Stimulated activated CD8-positive, alpha-beta memory T cell treated with anti-CD3 and anti-CD28 coated beads, Interleukin-7, amount 100 ng/mL, for 24 hours (primary cell): ENCODE measurements at places on chromosomes 7 and 10.

DNA sequence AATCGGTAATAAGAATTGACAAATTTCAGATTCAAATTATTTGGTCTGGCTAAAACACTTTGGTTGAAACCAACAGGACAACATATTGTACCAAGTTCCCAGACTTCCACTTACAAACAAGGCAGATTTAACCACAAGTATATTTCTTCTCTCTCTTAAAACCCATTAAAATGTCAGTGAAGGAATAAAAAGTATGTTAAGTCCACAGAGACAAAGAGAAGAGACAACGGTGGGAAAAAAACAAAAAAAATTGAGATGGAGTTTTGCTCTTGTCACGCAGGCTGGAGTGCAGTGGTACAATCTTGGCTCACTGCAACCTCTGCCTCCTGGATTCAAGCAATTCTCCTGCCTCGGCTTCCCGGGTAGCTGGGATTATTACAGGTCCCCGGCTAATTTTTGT lies 16.3 kb downstream of the TM9SF3 start:
- DNase-seq, result no peak

DNA sequence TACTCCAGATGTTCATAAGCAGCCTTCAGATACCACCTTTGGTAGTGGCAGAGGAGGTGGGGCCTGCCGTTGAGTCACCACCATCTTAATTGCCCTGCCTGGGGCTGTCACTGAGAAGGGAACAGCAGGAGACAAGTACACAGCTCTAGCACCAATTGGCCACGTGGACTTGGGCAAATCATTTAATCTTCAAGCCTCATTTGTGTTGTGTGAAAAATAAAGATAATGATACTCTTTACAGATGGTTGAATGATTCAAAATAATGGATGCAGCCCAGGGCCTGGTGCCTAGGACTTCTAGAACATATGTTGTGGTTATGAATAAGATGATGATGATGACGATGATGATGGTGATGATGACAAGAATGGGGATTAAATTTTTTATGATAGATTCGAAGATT lies 111.9 kb upstream of the ADAM12 start:
- no peak for DNase-seq

GRCh38 chr7:12127455-12127854 lies 83.6 kb upstream of the TMEM106B start:
- no peak for DNase-seq

- no peak for DNase-seq
Observed at GRCh38 chr7:35380739-35381224, 126.9 kb upstream of the TBX20 start.

GRCh38 chr10:23496727-23497126 lies 57.9 kb downstream of the OTUD1 start:
- no peak for DNase-seq

- no peak for DNase-seq
Observed at GRCh38 chr10:101892782-101893391, 49.3 kb upstream of the KCNIP2 start.

- DNase-seq, result no peak
Observed at GRCh38 chr7:155544485-155544884, 1.9 kb downstream of the CNPY1 start.

- DNase-seq, result no peak
Observed at GRCh38 chr7:90111-91063, 102.0 kb upstream of the FAM20C start.

GRCh38 chr10:27192284-27192683 lies 37.1 kb downstream of the MASTL start:
- DNase-seq, result no peak

- no peak for DNase-seq
Observed at GRCh38 chr10:103872137-103872931, 17.0 kb upstream of the SH3PXD2A start.

DNA sequence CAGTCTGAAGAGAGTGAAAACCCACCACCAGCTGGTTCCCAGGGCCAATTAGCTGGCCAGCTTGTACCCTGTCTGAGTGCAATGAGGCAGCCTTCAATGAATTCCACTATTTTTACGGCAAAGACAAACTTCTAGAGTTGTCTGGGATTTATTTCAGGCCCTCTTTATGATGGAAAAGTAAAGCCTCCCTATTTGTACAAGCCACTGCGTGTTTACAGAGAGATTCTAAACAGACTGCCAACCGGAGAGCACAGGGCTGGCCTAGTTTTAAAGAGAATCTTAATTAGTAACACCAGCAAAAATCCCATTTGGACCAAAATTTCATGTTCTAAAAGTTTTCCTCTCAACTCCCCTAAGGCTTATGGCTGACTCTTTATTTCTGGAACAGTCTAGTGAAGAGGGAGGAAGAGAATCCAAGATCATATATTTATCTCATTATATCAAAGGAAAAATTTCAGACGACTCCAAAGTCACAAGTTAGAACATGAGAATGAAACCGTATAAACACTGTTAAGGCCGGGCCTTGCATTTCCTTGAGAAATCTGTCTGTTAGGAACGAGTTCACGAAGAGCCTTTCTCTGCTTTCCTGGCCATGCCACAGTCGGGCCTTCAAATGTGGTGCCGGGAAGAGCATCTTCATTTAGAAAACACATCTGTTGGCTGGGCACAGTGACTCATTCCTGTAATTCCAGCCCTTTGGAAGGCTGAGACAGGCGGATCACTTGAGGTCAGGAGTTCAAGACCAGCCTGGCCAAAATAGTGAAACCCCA lies 724.6 kb upstream of the NRP1 start:
- DNase-seq, result no peak

DNA sequence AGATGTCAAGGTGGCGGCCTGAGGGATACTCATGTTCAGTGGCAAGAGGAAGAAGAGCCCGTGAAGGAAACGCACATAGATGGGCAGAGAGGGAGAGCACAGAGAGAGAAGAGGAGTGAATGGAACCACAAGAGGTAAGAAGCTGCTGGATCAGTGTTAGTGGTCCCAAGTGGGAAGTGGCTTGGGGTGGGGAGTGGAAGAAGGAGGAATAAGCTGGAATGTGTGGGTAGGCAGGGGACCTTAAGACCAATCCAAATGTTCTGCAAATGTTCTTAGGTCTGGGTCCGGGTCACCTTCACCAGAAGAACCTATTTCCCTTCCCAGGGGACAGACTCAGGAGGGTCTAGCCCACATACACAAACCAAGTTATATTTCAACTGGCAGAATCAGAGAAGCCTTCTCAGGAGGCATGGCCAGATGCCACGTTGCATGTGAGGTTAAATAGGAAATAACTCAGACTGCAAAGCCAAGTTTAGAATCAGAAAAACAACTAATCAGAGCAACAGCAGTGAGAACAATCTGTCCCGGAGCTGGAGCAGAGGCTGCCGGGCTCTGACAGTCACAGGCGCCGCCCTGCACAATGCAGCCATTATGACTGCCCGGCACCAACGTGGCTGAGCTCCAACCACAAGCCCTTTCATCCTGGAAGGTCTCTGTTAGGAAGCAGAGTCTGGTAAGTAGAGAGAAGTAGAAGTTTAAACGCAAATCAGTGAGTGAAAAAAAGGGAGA lies 78.6 kb upstream of the ARMC3 start:
- DNase-seq, result no peak

DNA sequence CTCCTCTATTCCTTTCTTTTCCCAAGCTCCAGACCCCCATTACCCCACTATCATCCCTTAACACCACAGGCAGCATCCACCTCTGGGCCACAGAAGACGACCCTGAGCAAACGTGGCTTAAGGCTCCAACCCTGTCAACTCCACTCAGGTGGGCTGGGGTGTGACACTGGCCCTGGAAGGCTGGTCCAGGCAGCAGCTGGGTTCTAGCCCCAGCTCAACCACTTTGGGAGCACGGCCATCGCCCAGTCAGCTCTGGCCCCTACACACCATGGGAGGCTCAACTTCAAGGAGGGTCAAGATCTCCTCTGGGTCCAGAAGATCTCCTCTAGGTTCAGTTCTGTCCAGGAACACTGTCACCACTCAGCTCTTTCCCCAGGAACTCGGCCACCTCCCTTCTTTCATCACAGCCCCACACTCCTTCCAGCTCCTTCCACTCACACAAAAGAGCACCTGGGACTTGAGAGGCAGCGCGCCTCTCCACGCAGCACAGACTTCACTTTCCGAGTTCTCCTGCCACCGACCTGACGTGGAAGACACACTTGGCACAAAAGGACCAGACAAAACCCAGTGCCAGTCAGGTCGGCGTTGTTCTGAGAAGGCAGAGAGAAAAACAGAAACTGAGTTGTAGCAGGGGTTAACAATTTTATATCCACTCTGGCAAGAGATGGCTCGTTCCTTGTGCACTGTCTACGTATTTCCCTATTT lies 84.1 kb downstream of the CTBP2 start:
- no peak for DNase-seq

DNA sequence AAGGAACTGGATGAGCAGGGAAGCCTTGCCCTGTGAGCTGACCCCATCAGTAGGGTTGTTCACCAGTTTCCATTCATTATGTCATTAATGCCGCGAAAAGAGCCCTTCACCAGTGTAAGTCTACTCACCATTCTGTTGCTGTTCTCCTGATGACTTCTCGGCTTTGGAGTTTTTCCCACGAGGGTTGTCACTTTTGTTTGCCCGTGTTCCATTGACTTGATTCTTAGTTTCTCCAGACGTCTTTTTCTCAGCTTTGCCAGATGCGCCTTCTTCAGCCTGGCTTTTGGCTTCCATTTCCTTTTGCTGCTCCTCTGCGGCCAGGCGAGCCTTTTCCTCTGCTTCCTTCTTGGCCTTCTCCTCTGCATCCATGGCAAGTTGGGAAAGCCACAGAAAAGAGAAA lies 128.8 kb downstream of the PPP1R17 start:
- no peak for DNase-seq

DNA sequence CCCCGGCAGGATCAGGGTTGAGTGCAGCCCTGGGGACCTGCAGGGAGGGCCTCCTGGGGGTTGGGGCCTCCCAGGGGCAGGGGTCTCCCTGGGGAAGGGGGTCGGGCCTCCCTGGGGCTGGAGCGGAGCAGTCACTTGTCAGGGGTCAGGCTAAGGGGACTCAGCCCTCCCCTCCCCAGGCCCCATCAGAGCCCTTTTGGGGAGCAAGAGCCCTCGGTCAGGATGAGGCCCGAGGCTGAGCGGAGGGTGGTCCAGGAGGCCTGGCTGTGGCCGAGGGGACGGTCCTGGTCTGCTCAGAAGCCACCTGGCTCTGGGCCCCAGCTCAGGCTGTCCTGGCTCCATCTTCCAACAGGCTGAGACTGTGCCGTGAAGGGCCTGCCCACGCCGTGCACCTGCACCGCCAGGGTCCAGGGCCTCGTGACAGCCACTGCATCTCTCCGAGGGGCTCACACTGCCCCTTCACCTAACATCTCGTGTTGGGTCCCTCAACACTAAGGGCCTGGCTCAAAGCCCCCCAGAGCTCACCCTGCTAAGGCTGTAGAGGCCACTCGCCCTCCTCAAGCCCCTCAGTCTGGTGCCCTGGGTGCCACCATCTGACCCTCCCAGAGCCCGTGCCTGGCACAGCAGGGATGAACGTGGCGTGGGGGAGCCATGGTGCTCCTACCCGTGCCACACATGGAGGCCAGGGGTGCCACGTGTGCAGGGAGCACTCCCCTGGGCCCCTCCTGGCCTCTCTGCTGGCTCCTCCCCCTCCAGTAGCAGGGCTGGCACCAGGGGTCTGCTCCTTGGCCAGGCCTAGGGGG lies 12.9 kb downstream of the BHLHA15 start:
- no peak for DNase-seq
